ENCODE measurements at places on chromosomes 3 and 15.

DNA sequence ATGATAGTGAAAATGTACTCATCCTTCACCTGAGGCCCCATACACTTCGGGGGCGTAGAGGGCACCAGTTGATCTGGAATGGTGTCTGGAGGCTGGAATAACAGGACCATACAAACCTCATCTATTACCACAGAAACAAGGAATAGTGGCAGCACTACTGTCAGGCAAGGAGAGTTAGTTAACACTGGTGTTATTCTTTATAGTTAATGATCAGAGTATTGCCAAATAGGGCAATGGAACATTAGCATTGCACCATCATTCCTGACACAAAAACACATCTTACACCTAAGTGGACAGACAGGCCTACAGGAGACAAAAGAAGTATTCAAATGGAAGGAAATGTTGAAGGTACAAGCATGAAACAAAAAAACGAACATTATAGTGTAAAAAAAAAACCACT lies 137.0 kb upstream of the UBP1 start:
- no peak for DNase-seq

- no peak for DNase-seq
Observed at GRCh38 chr3:155185631-155186071, 105.5 kb downstream of the MME start.

GRCh38 chr3:123423031-123423430 lies 25.9 kb downstream of the ADCY5 start:
- no peak for DNase-seq

DNA sequence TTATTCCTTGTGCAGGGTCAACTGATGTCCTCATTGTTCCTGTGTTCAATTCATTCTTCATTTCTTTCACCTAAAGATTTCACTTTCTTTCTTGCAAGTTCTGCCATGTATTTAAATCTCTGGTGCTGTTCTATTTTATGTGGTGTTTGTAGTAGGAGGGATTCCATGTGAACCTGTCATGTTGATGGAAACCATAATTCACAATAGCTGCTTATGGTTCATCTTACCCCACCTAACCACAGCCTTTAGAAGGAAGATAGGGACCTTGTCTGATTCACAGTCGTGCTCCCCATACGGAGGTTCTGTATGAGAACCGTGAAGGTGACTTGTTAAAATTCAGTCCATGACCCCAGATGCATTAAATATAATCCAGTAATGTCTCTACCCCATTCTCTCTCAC lies 21.9 kb downstream of the SLCO2A1 start:
- no peak for DNase-seq

DNA sequence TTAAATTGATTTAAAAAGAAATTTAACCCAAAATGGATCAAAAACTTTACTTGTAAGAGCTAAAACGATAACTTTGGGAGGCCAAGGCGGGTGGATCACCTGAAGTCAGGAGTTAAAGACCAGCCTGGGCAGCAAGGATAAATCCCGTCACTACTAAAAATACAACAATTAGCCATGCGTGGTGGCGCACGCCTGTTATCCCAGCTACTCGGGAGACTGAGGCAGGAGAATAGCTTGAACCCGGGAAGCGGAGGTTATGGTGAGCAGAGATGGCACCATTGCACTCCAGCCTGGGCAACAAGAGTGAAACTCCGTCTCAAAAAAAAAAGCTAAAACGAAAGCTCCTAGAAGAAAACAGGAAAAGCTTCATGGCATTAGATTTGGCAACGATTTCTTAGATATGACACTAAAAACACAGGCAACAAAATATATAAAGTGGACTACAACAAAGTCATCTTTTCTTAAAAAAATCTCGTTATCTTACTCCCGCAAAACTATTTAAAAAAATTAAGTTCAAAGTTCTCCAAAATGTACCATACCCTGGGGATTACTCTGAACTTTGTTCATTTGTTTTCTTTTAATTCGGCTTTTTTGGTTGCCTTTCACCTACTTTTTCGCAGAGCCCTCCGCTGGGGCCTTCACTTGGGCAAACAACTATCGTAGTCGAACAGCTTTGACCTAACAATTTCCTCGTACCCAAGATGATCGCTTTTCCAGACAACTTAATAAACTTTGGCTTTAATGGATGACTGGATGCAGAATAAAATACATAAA lies 2.9 kb downstream of the HDDC3 start:
- no peak for DNase-seq

GRCh38 chr3:148528024-148528423 lies 169.7 kb upstream of the AGTR1 start:
- no peak for DNase-seq

DNA sequence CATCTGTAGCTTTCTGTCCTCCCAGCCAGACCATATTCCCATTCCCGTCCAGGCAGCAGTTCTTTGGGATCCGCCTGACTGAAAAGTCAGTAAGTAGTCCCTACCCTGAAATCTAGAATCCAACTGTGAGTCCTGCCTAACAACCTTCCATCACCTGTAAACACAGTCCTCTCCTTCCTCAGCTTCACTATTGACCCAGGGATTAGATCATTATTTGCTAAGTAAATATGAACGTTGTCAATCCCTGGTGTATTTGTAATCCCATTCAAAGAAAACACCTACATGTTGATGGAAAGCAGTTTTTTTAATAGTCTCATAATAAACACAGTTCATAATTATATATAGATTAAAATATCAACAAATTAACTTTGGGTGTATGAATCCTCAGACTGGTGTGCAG lies 732 bp downstream of the SAXO2 start:
- no peak for DNase-seq

DNA sequence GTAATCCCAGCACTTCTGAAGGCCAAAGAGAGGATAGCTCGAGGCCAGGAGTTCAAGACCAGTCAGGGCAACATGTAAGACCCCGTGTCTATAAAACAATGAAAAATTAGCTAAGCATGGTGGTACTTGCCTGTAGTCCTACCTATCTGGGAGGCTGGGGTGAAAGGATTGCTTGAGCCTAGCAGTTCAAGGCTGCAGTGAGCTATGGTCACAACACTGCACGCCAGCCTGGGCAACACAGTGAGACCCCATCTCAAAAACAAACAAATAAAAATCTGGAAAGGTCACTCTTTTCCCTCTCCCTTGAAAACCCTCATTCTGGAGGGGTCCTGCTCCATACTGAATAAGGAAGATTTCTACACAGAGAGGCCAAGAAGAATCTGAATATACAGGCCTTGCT lies 43.5 kb upstream of the ZNF280D start:
- DNase-seq: no peak

- no peak for DNase-seq
Observed at GRCh38 chr3:37540786-37541185, 320.9 kb upstream of the CTDSPL start.

Data from naive thymus-derived CD8-positive, alpha-beta T cell (primary cell).